Activated CD8-positive, alpha-beta memory T cell treated with anti-CD3 and anti-CD28 coated beads for 48 hours (primary cell): ENCODE measurements at places on chromosomes 7 and 10.

DNA sequence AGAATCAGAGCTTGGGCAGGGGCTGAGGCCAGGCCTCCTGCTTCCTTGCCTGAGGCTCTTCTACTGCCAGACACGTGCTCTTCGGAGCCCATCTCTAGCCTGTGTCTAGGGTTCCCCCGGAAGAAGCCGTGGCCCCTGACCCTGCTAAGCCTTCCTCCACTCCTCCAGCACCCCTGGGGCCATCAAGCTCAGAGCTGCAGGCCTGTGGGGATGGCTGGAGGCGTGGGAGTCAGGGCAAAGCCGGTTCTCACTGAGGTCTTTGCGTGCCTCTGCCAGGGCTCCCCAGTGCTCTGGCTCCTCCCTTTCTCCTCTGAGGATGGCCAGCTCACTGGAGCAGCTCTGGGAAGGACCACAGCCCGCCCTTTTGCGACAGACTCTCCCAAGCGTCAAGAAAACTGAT is 34.4 kb downstream of the GHRHR start:
- no peak for DNase-seq

DNA sequence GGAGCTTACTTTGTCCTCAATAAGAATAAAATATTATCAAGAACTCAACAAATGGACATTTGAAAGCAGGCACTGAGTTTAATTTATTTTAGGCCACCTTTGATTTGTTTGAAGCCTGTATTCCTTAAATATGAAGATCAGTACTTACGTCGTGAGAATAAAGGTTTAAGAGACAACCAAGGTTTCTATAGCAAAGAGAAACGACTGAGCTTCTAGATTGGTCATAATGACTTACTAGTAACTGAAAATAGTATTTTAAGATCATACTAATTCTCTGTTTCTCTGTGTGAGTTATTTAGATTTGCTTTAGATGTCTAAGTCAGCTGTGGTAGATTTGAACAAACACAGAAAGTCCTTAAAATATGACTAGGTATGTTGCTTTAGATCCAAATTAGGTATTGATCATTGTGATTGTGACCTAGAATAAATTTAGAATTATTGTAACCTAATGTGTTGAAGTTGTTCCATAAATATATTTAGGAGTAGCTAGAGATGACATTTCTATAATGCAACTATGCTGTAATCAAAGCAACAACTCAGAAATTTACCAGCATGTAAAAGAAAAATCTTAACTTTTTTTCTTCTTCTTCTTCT is 2.4 kb upstream of the GLCCI1 start:
- no peak for DNase-seq

DNA sequence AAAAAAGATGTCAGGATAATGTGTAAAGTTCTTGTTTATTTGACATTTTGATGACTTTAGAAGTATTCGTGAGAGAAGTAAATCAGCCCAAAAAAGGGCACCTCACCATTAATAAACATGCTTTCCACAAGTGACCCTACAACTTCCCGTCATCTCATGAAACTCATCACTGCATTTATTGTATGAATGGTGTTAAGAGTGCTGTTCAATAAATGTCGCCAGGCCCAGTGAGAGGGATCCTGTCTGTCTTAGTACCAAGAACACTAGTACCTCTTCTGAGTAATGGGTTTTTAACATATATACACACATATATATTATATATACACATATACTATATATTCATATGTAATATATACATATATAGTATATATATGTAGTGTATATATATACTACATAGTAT is 61.9 kb downstream of the TMEM26 start:
- no peak for DNase-seq

GRCh38 chr10:77442699-77443189 is 194.9 kb downstream of the KCNMA1 start:
- no peak for DNase-seq

DNA sequence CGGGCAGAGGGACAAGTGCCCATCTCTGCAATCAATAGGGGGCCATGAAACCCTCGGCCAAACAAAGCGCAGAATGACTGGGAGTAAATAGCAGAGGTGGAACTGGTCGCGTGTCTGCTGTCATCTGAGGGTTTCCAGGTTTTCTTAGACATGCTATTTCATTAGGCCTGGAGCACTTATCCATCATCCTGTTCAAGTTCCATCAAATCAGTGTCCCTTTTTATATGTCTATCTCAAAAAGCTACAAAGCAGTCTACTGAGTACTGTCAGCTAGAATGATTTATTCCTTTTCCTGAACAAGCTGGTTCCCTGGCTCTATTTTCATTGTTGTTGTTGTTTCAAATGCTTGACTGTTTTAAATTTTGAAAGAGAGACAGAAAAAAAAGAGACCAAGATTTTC is 590.5 kb downstream of the PARD3 start:
- no peak for DNase-seq

- no peak for DNase-seq
Measured at GRCh38 chr7:35749556-35749955, 51.3 kb upstream of the SEPTIN7 start.

GRCh38 chr7:131161103-131161502 is 166.6 kb upstream of the MKLN1 start:
- DNase-seq, result no peak
